GM23248 (cell line): ENCODE measurements at places on chromosomes 3 and 15.

- H3K4me1 ChIP-seq, result peaks cover 27% of the 10 kb centered on the region
- H3K27me3 ChIP-seq, result no peaks in the 10 kb centered on the region
- no peak for DNase-seq
- H3K4me3 ChIP-seq, result no peak overlapping the region
- H3K27ac ChIP-seq, result no peak overlapping the region
These were observed 26.7 kb upstream of the SLC12A8 start for GRCh38 chr3:125239266-125239665.

- DNase-seq, result no peak
- no peaks in the 10 kb centered on the region for H3K4me1 ChIP-seq
These were observed 115.8 kb upstream of the UBE3A start for GRCh38 chr15:25554640-25555039.

DNA sequence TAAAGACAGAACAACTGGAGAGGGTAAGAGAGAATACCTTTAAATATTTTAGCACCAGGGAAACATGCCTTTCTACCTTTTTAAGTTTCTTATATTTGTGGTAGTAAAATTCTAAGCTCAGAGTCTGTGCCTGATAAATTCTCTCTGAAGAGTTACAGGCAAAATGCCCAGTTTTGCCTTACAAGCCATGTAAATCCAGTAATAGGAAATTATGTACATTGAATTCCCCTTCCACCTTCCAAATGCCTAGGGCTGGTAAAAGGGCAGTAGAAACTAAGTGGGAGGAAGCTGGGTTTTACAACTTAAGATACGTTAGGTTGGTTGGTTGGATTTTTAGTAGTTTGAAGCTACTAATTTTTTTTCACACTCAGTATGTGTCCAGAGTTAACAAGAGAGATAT is 43.1 kb upstream of the TP63 start:
- H3K27ac ChIP-seq, result peak overlapping the region; percentile 80
- H3K36me3 ChIP-seq, result no peaks in the 10 kb centered on the region
- DNase-seq, result peak; percentile 56
- peak overlapping the region; percentile 35 for H3K4me3 ChIP-seq
- no peaks in the 10 kb centered on the region for H3K27me3 ChIP-seq

DNA sequence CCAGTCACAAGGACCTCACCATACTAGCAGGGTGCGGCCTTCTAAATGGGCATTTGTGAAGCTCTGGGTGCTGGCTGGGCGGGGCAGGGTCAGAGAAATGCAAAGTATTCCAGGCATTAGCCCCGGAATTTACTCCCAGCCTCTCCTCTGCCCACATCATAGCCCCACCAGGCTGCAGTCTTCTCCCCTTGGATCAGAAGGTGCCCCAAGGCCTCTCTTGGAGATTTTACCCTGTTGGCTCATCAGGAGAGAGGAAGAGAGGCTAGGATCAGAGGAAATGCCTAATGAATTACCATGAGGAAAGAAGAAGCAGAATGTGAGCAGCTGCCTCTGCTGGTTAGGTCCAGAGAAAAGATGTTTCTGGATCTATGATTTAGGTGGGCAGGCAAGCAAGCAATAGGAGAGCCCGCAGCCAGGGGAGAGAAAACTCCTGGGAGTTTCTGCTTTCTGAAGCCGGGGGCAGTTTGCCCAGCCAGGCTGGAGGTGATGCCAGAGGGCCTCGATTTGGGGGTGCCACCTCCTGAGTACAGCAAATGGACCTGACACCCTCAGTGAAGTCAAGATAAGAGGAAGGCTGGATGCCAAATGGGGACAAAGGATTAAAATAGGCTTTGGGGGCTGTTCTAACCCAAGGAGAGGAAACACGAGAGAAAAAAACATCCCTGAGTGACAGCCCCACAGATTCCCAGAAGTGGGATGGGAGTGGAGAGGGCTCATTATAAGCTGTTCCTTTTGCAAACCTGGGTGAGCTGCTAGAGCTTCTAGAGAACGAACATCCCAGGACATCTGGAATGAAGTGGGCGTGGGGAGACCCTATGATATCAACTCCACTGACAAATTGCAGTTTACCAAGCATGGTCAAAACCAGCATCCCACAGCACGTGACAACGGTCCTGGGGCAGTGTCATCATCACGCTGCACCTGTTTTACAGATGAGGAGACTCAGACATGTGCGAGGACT is 65.4 kb downstream of the BDH1 start:
- H3K4me1 ChIP-seq, result peaks cover 36% of the 10 kb centered on the region
- H3K36me3 ChIP-seq, result no peaks in the 10 kb centered on the region
- peak; percentile 62 for DNase-seq
- H3K27ac ChIP-seq, result peak overlapping the region; percentile 46
- no peak overlapping the region for H3K4me3 ChIP-seq

GRCh38 chr3:23776352-23776891 is 29.3 kb upstream of the UBE2E1 start:
- H3K27me3 ChIP-seq, result no peaks in the 10 kb centered on the region
- H3K27ac ChIP-seq, result peak overlapping the region; percentile 49
